ENCODE measurements at places on chromosomes 11 and 22.

DNA sequence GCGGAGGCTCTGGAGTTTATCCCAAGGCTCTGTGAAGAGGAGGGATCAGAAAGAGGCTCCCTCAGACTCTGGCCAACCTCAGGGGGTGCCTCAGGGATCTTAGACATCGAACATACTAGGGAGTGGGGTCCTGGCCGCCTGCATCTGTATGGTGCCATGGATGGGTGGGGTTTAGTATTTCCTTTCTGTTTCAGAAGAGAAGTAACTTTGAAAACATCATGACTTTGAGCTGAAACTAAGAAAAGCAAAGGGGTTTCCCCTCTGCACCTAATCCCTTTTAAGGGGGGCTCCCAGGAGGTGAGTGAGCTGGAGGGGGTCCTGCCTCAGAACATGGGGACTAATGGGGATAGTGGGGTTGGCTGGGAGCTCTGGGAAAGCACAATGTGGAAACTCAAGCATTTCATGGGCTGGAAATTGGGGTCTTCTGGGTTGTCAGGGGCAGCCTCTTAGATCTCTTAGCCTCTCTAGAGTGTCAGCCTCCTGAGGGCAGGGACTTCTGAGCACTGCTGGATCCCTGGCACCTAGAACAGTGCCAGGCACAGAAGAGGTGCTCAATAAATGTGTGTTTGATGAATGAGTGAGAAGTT, 11.8 kb upstream of the SSTR3 start:
- no peak for DNase-seq

DNA sequence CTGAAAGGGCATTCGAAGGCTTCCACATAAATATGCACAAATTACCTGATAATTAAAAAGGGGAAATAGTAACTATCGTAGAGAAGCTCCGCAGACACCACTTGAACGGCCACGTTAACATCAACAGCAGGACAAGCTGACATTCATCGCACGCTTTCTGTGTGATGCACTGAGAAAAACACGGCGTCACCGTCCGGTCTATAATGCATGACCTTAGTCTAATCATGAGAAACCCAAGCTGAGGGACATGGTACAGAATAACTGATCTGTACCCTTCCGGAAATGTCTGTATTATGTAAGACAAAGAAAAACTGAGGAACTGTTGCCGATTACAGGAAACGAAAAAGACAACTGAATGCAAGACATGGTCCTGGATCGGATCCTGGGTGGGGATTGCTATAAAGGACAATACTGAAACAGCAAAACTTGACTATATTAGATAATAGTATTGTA, 678 bp upstream of the RANGAP1 start:
- no peak for DNase-seq

- DNase-seq = no peak
These were observed 988 bp downstream of the TNRC6B start for GRCh38 chr22:40178417-40179409.

DNA sequence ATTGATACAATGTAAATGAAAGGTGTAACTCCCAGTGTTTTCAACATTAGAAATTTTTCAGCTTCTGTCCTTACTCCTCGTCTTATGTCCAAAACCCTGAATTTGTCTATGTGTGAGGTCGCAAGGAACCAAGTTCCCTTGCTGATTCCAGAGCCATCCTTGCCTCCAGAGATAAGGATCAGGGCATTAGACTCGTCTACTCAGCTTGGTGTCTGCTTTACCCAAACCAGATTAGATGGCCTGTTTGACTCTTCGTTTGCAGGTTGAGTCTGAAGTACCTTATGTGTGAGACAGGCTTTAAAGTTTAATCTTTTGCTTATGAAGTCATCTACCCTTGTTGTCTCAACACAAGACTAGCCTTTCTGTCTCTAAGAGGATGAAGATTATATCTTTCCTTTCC, 55.6 kb downstream of the SPECC1L start:
- DNase-seq = no peak

DNA sequence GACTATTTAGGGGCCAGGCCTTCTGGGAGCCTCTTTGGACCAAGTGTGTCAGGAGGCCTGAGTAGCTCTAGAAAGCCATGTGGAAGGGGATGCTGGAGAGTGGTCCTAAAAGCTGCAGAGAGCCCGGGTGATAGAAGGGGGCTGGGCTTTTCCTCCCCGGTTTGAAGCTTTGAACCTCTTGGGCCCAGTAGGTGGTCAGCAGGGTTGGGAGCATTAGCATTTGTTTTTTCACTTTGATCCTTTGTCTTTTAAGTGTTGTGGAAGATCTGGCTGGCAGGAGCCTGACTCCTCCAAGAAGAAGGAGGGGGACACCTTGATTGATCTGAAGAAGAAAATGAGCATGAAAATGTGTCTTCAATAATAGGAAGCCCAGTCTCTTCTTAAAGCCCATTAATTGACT, 596.6 kb downstream of the INSC start:
- DNase-seq = no peak

GRCh38 chr22:38112381-38112780, 1.9 kb upstream of the BAIAP2L2 start:
- no peak for DNase-seq

- no peak for DNase-seq
These were observed 44.4 kb downstream of the KMT5B start for GRCh38 chr11:68168694-68169093.

- DNase-seq = no peak
These were observed 10.8 kb upstream of the TCF20 start for GRCh38 chr22:42281284-42281683.

DNA sequence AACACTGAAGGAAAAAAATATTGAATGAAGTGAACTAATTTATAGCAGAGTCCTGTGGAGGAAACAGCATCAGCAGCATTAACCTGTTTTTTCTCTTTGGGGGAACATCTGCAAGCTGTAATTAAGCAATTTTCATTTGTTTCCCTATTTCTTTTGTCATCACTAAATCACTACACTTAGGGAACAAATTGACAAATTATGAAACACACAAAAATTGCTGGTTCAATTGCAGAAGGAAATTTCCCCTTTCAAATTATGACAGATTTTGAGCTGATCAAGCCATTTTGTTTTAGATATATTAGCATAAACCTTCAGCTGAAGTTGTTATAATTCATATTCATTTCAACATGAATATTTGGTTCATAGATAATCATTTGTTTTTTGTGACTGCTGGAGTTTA, 22.2 kb upstream of the RAG2 start:
- DNase-seq = no peak

DNA sequence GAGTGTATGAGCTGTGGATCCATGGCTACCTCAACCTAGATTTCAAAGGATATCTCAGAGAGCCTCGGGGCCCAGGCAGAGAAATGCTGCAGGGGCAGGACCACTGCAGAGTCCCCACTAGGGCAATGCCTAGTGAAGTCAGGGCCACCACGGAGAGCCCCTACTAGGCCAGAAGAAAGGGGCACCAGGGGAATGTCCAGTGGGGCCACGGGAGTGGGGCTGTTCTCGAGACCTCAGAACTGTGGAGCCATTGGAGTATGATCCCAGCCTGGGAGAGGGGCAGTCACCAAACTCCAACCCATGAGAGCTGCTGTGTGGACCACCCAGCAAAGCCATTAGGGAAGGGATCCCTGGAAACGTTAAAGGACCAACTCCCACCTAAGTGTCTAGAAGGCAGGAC, 24.5 kb downstream of the RTL6 start:
- DNase-seq = no peak

DNA sequence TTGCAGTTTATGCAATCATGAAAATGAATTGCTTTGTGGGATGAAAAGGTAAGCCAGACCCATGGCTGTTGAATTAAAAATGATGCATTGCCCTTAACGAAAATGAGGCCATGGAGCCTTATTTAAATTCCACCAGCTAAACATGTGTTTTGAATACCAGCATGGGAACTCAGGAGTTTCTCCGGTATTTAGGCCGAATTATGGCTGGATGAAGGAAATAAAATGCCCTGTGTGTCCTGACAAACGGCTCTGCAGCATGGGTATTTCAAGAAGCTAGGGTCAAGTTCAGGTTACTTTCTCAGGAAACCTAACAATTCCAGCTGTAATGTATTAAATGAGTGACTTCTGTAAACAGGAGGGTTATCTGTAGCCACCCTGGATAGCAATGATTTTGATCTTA, 38.3 kb downstream of the AMOTL1 start:
- DNase-seq = no peak

DNA sequence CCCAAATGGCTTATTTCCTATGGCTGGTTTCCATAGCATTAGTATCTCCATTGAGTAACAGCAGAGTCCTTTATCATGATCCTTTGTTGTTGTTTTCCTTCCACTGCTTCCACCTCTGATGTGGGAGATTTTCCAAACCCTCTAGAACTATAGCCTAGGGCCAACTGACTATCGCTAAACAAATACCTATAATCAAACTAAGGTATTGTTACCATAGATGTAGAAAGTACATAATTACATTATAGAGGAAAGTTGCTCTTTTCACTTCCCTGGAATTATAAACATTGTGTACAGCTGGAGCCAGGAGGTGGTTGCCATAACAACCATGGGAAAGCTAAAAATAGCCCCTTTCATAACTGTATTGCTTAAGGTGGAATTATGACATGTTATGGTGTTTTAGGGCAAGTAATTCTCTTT, 47.0 kb upstream of the ALKBH3 start:
- DNase-seq = no peak

DNA sequence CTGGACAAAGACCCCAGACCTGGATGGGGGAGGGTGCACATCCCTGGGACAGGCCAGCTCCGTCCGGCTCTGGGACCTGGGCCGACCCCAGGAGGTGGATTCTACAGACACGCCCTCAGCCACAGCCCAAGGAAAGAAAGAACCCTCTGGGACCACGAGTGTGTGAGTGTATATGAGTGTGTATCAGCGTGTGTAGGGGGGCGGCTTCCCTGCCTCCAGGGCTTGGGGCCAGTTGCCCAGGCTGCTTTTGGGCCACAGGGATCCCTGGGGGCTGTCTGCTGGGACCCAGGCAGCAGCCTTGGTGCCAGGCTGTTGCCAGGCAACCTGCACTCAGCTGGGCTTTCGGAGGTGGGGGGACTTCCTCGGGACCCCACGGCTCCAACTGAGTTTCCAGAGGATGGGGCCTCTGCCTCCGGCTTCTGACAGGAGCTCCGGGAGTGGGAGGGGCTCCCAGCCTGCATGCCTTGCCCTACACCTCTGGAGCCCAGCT, 8.9 kb downstream of the DUSP8 start:
- no peak for DNase-seq

DNA sequence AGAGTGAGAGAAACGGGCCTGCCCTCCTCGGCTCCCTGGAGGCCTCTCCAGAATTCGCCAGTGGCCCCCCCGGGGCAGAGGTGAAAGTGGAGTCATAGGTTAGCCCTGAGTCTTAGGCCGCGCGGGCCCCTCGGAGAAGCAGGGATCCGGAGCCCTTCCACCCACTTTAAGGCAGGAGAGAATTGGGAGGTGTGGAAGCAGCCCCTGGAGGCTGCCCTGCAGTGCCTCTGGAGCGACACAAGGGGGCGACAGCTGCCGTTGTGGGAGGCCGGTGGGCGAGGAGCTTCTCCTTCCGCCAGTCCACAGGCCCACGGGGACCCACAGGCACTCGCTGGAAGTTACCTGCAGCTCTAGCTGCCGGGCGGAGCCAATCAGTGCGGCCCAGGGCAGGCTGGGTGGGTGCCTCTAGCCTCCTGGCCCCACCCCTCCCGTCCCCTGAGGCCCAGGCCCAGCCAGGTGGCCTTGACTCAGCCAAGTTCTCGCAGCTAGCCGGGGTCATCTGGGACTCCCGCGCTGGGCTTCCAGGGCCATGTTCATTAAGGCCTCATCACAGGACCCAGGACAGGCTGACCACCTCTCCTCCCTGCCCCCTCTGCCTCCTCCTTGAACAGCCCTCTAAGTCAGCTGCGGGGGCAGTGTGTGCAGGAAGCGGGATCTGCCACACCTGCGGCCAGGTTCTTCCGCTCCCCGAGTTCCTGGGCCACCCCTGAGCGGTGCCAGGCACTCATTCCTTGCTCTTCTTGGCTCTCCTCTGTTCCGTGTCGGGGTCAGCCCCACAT, 5.0 kb downstream of the DGKZ start:
- no peak for DNase-seq

- no peak for DNase-seq
These were observed 4.5 kb downstream of the FHIP1B start for GRCh38 chr11:6229911-6230310.

DNA sequence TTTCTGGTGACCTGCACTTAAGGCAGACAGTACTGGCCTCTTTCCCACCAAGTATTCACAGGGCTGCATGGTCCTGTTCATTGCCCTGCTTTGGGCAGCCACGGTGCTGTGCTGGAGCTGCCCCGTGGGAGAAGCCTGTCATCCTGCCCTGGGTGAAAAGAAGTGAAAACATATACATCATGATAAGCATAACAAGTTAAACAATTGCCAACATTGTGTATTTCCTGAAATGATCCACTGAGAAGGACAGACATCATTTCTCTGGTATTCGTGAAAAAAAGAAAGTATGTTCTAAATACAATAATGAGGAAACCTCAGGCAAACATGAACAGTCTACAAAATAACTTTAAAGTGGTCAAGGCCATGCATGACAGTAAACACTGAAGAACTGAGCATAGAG, 393.1 kb downstream of the TMEM135 start:
- DNase-seq = no peak

- no peak for DNase-seq
These were observed 71.8 kb downstream of the TENM4 start for GRCh38 chr11:79369055-79369454.

- DNase-seq = no peak
These were observed 249.1 kb downstream of the TTC28 start for GRCh38 chr22:28430466-28431025.

GRCh38 chr11:35009191-35009943, 92.9 kb downstream of the PDHX start:
- DNase-seq = no peak

DNA sequence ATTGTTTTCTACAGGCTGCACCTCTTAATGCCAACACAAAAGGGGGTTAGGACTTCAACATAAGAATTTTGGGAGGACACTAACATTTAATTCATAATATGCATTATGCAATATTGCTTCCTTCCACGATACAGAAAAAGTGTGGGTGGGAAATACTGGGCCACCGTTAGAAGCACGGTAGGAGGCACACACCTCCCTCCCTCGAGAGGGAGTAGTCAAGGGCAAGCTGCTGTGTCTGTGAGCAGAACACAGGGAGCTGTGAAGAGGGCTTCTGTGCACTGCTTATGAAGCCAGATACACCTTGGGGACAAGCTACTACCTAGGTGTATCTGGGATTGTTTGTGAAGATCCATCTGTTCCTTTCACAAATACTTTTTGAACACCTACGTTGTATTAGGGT, 109.3 kb upstream of the PLET1 start:
- no peak for DNase-seq

GRCh38 chr11:12029119-12029518, 20.7 kb upstream of the DKK3 start:
- no peak for DNase-seq

GRCh38 chr22:31227186-31227585, 15.1 kb downstream of the LIMK2 start:
- DNase-seq = no peak

DNA sequence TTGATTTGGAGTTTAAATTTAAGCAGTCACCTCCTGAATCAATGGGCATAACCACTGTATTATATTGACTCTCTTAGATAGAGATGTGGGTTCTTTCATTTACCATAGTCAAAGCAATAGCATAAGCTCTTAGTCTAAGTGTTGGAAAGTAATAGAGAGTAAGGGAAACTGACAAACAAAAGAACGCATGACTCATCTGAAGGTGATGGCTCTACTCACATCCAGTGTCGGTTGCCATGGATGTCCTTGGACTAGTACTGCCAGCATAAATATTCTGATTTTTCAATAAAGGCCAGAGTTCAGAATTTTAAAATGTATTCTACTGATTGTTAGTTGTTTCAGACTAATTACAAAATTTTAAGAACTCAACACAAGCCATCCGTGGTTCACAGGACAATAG, 444.9 kb upstream of the DDI1 start:
- DNase-seq = no peak
